Activated CD8-positive, alpha-beta memory T cell treated with anti-CD3 and anti-CD28 coated beads, Interleukin-2, amount 10 ng/mL, durations not matched to agents 7 days and 5 days (primary cell): ENCODE measurements at places on chromosomes 12 and 14. TPM values are rescaled to one million over a fixed set of nuclear protein-coding genes. Genes with fewer than 3 reads are reported as not detected.

KERA gene
- total RNA-seq: not detected

SPX gene
- 0.40 TPM for total RNA-seq

PMEL gene
- 0.23 TPM for total RNA-seq

PTPRB gene
- total RNA-seq: not detected

DBX2 gene
- total RNA-seq: not detected

ANO4 gene
- total RNA-seq: not detected

GLIPR1L1 gene
- total RNA-seq: not detected

HOTAIR gene
- total RNA-seq: not detected

AQP5 gene
- not detected for total RNA-seq

ACSM4 gene
- not detected for total RNA-seq

- no peak for DNase-seq
Observed at GRCh38 chr12:43750814-43751213, 7.8 kb downstream of the PUS7L start.

- no peak for DNase-seq
Observed at GRCh38 chr12:115108129-115109100, 424.4 kb upstream of the TBX3 start.

- no peak for DNase-seq
Observed at GRCh38 chr12:77847060-77847541, 16.4 kb downstream of the NAV3 start.

DNA sequence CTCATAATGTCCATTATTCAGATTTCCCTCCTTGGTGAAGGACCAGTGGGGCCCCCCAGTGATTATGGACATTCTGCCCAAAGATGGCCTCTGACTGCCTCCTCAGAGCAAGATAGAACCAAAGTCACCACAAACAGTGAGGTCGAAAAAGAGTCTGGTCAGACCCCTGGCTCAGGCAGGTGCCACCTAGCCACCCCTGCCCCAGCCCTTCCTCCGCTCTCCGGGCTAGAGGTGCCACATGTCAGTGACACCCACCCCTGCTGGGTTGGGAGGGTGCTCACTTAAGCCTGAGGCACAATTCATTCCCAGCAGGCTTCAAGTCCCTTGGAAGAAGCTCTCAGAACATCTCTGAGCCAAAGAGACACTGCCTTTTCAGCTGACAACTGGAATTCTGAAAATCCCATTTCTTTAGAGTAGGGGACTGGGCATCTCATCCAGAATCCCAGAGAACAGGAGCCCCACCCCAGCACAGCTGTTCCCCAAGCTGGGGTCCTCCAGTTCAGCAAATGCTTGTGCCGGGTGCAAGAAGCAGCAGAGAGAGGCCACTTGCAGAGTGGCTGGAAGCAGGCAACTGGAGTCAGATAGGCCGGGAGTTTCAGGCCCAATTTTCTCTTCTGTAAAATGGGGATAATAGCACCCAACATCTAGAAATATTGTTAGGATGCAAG, 50.3 kb downstream of the ISCA2 start:
- DNase-seq: no peak

DNA sequence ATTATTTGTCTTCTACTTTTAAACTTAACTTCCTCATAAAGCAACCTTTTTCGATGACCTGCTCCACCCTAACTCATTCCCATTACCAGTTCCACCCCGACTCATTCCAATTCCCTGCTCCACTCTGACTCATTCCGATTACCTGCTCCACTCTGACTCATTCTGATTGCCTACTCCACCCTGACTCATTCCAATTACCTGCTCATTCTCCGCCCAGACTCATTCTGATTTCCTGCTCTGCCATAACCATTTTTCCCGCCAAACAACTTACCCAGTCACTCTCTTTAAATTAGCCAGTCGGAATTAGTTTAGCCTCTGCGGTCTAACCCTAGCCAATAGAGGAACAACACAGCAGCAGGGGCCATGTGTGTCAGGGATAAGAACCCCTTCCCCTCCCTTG, 249.1 kb downstream of the DPY19L2 start:
- DNase-seq: no peak

DNA sequence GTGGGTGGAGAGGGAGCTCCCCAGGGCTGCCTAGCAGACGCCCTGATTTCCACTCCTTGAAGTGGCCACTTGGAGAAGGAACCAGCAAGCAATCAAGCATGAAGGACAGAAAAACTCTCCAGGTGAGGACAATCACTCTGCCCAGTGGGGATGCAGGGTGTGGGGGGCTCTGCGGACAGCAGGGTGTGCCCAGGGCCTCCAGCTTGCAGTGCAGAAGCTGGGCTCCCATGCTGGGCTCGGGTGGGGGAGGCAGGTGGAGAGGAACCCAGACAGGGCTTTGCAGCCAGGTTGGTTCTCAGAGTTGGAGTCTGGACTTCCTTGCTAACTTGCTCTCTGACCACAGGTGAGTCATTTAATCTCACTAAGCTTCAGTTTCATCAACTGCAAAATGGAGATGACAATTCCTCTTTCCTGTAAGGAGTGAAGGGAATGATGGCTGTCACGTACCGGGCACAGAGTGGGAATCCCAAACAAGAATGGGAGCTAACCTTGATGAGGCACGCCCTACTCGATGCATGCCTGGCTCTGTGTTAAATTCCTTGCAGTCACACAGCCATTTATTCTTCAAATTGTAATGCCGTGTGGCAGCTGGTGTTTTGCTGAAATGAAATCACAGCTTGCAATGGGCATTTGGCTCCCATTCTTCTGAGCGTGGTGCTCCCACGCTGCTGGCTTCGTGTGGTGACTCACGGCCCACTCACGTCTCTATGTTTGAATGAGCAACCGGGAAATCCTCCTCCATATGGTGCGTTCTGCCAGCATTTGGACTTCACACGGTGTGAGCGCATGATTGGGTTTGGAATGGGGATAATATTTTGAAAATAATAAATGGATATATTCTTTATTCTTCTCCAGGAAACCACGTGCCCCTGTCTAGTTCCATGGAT, 75.2 kb downstream of the PRIMA1 start:
- no peak for DNase-seq

- no peak for DNase-seq
Observed at GRCh38 chr12:89975574-89975973, 266.9 kb upstream of the ATP2B1 start.

DNA sequence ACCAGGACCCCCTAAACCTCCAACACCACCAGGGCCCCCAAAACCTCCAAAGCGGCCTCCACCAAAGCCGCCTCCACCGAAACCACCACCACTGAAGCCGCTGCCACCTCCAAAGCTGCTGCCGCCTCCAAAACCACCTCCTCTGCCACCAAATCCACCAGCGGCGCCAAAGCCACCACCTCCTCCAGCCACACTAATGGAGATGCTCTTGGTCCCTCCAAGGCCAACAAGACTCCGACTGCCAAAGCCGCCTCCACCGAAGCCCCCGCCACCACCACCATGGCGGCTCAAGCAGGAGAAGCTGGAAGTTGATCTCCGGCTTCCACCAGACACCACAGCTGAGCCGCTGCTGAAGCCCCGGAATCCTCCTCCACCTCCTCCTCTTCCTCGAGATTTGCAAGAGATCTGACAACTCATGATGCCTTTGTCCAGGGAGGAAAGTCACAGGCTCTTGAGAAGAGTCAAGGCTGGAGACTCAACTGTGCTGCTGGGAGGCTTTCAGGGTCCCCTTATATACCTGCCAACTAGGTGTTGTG, at the start of gene KRT2:
Gene KRT2 (minus strand): TSS at position 486 of the 536 bp plus-strand sequence. CDS start 69 bp downstream, at position 417.
- DNase-seq: peak; percentile 31

GRCh38 chr14:63875311-63875710, 22.5 kb downstream of the SYNE2 start:
- DNase-seq: no peak

- no peak for DNase-seq
Observed at GRCh38 chr14:25836636-25837035, 761.2 kb downstream of the NOVA1 start.

GRCh38 chr14:100224229-100224866, 14.6 kb upstream of the YY1 start:
- no peak for DNase-seq

- DNase-seq: no peak
Observed at GRCh38 chr12:21938879-21939278, 2.3 kb downstream of the ABCC9 start.

DNA sequence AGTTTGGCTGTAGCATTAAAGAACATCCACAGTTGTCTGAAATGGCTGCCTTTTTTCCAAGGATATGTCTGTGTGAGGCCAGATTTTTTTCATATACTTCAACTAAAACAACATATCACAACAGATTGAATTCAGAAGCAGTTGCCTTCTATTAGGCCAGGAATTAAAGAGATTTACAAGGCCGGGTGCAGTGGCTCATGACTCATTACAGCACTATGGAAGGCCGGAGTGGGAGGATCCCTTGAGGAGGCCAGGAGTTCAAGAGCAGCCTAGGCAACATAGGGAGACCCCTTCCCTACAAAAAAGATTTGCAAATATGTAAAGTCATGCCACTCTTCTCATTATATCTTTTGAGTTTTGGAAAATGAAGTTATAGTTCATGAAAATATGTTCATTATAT, 108.6 kb downstream of the KTN1 start:
- DNase-seq: no peak

DNA sequence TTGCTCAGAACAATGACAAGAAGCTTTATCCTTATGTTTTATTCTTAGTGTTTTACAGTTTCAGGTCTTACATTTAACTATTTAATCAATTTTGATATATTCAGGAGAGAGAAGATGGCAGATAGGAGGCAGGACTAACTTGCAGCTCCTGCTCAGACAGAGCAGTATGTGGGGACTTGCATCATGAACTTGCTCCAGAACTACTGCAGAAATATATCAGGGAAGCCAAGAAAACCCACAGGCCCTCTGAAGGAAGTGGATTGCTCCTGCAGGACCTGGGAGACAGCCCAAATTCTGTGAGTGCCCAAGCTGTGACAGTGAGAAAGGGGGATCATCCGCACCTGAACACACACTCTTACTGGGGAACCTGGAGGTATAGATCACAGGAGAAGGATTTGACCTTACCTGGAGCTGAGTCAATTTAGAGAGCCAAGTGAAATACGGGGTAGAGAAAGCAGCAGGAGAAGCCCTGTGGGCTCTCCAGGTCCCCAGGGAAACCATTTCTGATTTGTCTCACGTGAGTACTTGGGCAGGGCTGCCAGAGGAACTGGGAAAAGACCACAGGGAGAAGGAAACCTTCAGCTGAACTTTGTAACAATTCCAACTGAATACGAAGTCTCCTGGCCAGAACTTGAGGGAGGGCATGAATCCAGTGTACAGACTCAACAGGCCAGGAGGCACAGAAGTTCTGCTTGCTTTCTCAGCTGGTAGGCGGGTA, 28.9 kb upstream of the TSPAN8 start:
- no peak for DNase-seq

DNA sequence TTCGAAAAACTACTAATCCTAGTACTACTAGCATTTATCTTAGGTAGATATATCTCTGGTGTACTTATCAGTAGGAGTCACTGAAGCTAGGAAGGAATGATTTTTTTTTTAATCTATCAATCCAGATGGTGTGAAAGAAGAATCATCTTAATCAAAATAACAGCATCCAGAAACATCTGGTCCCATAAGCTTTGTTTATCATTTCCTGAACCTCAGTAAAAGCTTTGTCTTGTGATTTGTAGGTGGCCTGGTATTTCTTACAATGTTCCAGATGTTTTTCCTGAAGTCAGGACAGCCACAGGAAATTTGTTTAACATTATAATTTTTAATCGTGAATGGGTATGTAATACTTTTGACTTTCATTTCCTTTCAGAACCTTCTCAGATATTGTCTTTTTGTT, 28.0 kb upstream of the LUM start:
- no peak for DNase-seq

DNA sequence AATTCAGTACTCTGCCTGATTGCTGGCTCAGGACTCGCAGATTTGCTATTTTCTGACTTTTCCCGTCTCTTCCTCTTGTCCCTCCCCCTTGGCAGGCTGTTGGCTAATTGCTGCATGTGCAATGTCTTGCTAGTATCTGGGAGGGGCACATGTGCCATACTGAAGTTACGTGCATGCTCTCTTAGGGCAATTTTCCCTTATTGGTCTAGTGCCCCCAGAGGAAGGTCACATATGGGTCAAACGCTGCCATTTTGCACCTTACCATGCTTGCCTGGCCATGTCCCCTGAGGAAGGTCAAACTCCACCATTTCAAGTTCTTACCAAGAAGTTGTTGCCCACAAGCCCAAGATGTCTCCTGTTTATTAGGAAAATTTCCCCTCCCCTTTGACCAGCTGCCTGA, 13.9 kb upstream of the ERC1 start:
- no peak for DNase-seq

DNA sequence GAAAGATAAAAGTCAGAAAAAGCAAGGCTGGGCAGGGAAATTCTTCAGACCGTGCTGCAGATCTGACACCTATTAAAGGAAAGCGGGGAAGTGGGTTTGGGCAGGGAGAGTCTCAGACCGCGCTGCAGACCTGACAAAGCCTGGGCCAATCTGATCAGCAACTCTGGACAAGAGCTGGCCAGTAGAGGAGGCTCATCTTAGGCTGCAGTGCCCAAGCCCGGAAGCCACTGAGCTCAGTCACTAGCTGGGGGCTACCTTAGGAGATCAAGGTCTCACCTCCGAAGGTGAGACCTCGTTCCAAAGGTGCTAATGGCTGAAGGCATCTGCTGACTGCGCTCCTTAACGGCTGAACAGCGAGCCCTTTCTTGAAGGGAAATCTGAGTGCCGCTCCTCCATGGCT, 60.2 kb downstream of the SINHCAF start:
- DNase-seq: no peak

DNA sequence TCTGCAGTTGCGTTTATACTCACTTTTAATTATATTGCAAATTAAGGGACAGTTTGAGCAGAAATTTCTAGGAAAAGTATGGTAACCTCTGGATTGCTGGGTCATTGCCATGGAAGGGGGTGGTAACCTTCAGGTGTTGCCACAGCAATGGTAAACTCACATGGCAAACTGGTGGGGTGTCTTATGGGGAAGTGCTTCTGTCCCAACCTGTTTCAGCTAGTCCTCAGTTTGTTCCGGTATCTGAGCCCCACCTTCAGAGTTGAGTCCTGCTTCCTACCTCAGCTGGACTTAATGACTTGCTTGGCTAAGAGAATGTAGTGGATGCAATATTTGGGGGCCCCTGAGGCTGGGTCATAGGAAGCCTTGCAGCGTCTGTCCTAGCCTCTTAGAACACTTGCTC, 7.3 kb upstream of the CLMN start:
- no peak for DNase-seq
